ENCODE measurements at places on chromosomes 6 and 20.

DNA sequence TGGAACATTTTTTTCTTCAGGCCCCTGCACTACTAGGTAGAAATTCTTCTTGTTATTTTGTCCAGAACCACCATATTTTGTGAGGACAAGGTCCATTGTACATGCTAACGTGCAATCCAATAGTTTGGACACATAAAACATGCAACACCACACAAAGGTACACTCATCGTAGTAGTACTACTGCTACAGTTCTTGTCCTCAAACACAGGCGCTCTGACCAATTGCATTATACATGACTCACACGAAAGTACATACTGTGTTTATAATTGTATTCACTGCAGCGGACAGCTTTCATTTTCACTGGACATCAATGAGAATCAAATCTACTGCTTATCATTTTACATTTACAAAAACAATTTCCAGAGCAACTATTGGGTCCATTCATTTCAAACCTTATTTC is 15.3 kb upstream of the SMLR1 start:
- no peak for DNase-seq

- no peak for DNase-seq
Observed at GRCh38 chr6:89554106-89554505, 84.4 kb downstream of the LYRM2 start.

GRCh38 chr6:151128763-151129370 is 110.9 kb upstream of the AKAP12 start:
- DNase-seq: no peak

DNA sequence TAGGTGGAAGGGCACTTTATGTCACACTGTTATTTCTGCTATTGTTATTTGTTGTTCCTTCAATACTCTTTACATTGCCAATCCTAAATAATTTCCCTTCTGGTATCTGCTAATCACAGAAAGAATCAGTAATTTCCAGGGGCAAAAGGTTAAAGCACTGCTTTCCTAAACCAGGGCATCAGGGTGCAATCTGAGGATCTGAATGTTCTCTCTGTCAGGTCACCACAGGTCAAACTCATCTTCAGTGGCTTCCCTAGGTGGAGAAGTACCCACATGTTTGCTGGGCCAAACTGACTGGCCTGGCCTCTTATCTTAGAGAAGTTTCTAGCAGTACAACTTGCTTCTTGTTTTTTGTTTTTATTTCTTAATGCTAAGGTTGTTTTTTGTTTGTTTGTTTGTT is 118.7 kb downstream of the OPRM1 start:
- no peak for DNase-seq

DNA sequence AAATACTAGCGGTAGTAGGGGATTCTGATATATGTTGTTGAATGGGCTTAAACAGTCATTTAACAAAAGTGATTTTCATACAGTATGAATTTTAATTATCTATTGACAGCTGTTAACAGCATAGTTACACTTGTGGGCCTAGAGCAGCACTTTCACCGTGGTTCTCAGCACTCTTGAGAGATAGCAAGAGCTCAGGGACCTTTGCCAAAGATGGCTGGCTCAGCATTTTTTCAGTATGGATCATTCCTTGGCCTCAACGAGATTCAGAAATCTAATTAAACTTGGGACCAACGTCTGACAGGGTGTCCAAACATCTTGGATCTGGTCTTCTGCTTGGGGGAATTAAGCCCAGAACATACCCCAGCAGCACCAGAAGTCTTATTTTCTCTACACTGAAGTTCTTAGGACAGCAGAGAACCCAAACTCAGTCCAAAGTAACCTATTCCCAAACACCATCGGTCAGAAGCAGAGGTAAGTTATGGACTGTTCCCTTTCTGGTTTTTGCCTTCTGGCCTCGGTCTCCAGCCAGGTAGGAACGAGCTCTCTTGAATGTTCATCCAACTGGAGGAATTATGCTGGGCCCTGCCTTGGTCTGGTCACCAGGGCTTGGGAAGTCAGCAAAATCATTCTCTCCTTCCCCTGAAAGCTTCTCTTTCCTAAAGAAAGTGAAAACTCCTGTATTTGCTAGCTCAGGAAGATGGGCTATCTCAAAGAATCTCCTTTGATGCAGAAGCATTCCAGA is 25.7 kb downstream of the PRPH2 start:
- DNase-seq: no peak

DNA sequence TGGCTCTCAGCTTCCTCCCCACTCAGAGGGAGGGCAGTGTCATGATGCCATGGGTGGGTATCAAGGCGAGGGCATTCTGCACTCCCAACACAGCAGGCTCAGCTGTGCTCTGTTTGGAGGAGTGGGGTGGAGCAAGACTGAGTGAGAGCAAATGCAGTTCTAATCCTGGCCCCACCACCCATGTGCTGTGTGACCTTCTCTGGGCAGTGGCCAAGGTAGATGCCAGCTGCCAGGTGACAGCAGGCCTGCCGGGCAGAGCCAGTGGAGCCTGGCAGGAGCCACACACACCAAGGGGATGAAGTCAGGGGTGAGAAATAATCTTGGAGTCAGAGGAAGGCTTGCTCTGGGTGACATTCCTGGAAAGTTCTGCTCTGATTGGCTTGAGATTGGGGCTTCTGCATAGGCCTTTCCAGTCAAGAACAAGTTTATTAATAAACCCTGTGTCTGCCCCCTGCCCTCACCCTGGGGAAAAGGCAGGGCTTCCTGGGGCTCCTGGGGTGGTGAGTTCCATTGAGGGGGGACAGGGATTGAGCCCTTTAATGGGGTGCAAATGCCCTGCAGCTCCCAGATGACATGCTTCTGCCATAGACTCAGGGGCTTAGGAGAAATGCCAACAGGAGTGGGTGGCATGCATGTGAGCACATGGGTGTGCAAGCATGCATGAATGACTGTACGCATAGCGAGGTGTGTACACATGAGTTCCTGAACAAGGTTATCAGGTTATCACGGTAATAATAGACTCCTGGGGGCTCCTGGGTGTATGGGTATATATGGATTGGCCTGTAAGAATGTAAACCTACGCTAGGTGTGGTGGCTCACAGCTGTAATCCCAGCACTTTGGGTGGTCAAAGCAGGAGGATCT is 134.2 kb downstream of the MRPL14 start:
- no peak for DNase-seq

- no peak for DNase-seq
Observed at GRCh38 chr6:155765275-155766194, 309.9 kb upstream of the NOX3 start.

GRCh38 chr6:163651426-163651825 is 236.9 kb downstream of the QKI start:
- no peak for DNase-seq

GRCh38 chr6:22632581-22633145 is 63.3 kb downstream of the HDGFL1 start:
- no peak for DNase-seq

GRCh38 chr6:105453968-105454367 is 51.1 kb upstream of the PREP start:
- no peak for DNase-seq

DNA sequence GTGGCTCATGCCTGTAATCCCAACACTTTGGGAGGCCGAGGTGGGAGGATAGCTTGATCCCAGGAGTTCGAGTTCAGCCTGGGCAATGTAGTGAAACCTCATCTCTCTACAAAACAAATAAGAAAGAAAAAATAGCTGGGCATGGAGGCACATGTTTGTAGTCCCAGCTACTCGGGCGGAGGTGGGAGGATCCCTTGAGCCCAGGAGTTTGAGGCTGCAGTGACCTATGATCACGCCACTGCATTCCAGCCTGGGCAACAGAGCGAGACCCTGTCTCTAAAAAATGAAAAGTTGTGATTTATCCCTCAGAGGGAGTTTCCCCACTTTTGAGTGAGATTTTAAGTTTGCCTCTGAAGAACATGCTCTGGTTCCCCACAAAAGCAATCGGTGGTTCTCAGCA is 17.4 kb upstream of the BMP7 start:
- no peak for DNase-seq

- DNase-seq: no peak
Observed at GRCh38 chr6:148494226-148494625, 151.6 kb downstream of the SASH1 start.

GRCh38 chr6:80610846-80611245 is 504.4 kb downstream of the BCKDHB start:
- DNase-seq: no peak

GRCh38 chr20:32333988-32334885 is 23.9 kb upstream of the ASXL1 start:
- peak; percentile 27 for DNase-seq

DNA sequence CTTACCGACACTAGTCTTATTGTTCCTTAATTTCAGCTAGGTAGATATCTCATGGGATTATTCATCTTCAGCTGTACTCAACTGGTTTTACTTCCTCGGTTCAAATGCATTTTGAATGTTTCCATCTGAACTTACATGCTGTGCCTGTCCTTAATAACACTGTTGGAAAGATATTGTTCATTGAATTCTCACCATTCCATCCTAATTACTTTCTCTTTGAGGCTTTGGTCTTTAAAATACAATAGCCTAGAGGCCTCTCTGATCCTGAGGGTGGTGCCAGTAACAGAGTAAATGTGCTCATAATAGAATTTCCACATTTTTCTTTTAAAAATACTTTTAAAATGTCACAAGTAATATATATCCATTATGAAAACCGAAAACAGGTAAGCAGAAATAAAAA is 54.0 kb downstream of the IL20RA start:
- DNase-seq: no peak

DNA sequence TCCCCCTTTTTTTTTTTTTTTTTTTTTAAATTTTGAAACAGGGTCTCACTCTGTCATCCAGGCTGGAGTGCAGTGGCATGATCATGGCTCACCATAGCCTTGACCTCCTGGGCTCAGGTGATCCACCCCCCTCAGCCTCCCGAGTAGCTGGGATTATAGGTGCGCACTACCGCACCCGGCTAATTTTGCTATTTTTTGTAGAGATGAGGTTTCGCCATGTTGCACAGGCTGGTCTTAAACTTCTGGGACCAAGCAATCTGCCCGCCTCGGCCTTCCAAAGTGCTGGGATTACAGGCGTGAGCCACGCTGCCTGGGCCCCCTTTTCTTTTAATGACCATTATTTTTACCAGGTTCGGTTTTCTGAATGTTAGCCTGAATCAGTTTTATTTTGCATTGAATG is 5.0 kb upstream of the FAM209A start:
- DNase-seq: no peak

- no peak for DNase-seq
Observed at GRCh38 chr6:56713254-56713672, 70.6 kb upstream of the DST start.

GRCh38 chr20:13494019-13494418 is 144.7 kb downstream of the TASP1 start:
- peak; percentile 22 for DNase-seq

DNA sequence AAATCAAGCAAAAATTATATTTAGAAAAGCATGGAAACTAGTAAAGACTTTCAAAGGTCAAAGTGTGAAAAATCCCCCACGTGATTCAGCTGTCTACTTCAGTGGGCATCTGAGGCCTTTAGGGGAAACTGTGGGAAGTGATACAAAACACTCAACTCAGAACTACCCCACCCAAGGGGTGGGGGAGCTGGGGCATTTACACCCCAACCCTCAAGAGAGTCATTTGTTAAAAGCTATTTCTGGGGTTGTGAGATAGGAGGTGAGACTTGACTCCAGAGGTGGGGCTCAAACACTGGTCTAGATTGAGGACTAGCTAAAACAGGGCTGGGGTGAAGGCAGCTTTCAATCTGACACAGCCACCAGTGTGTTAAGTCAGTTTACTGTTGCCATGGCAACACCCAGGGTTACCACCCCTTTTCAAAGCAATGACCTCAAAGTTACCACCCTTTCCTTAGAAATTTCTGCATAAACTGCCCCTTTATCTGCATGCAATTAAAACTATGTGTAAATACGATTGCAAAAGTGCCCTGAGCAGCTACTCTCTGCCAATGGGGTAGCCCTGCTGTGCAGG is 9.9 kb upstream of the GTSF1L start:
- DNase-seq: peak; percentile 71

- DNase-seq: no peak
Observed at GRCh38 chr6:80939480-80939879, 813.0 kb downstream of the TENT5A start.

GRCh38 chr6:82554666-82555065 is 191.0 kb downstream of the TPBG start:
- no peak for DNase-seq

GRCh38 chr20:51487076-51487475 is 55.4 kb downstream of the NFATC2 start:
- DNase-seq: no peak

DNA sequence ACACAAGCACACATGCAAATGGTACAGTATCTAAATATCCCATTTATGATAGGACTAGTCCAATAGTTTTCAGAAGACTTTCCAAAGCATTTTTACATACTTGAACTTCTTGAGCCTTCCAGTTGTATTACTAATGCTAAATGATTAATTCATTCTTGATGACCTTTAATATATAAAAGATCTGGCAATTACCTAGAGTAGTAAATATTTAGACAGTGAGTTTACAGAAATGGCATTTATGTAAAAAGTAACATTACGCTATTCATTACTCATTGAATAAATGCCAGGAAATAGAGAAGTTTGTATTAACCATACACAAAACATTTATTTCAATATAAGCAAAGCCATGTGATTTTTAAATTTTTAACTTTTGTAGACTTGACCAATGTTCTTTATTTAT is 158.8 kb downstream of the DST start:
- DNase-seq: no peak

- DNase-seq: no peak
Observed at GRCh38 chr6:21899708-21900107, 306.2 kb downstream of the SOX4 start.

- DNase-seq: peak; percentile 59
Observed at GRCh38 chr6:37280162-37280887, 22.4 kb upstream of the TMEM217 start.

All from MV-4-11 (cell line).